ENCODE measurements at places on chromosomes 6 and 20. TPM values are rescaled to one million over a fixed set of nuclear protein-coding genes. Genes with fewer than 3 reads are reported as not detected.

DNA sequence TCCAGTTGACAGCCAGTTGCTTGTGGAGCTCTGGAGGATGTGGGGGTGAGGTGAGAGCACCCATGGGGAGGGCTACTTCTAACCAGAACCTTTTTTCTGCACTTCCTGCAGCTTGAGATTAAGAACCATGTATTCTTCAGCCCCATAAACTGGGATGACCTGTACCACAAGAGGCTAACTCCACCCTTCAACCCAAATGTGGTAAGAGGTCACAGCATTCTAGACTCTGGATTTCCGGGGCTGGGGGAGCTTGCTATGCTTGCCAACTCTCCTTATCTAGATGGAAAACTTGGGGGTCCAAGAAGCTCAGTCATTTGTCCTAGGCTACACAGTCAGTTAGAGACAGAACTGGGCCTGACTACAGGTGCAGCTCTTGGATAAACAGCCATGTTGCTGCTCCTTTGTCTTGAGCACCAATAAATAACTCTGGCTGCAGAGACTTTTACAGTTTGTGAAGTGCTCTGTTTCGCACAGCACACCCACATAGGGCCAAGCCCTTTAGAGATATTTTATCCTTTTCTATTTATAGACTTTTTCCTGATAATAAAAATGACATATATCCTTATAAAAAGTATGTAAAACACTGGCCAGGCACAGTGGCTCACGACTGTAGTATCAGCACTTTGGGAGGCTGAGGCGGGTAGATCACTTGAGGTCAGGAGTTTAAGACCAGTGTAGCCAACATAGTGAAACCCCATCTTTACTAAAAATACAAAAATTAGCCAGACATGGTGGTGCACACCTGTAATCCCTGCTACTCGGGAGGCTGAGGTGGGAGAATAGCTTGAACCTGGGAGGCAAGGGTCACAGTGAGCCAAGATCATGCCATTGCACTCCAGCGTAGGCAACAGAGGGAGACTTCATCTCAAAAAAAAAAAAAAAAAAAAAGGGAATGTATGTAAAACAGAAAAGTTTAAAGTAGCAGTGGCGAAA is 10.6 kb upstream of the IFT52 start:
- no peaks in the 10 kb centered on the region for H3K36me3 ChIP-seq
- no peak overlapping the region for H3K4me3 ChIP-seq
- H3K27me3 ChIP-seq: peaks cover 6% of the 10 kb centered on the region
- no peak for DNase-seq
- no peak overlapping the region for H3K27ac ChIP-seq

DNA sequence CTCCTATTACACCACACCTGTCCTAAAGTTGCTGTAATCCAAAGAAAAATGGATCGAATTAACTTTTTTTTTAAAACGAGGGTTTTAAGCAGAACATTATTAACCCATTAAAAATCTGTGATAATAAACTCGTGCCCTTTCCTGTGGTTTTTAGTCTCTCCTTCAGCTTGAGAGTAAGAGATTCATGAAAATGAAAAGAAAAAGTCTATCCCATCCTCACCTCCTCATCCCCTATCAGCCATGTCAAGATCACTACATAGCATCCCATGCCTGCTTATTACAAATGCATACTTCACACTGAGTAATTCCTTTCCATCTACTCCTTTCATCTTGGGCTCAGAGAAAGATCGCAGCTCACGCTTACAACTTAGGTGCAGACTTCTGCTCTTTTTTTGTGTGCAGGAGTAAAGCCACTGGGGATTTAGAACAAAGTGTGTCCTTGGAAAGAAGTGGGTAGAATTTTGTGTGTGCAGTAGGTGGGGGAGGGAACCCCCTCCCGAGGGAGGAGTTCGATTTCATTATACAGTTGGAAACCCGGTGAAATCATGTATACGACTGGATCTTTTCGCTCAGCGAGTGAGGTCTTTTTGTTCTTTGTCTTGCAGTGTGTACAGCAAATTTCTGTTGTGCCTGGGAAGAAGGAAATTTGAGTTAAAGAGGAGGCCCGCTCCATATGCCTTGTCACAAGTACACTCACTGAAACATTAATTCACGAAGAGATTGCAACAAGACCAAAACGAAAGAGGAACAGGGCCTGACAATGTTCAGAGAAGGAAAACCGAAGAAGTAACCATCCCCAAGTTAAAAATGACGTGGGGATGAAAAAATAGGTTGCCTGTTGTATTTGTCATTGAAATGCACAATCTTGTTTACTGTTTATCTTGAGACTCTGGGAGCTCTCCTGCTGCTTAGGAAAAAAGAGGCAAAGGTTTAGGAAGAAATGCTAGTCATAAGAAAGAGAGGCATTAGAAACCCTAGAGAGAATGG is 146.5 kb upstream of the ZNF217 start:
- peaks cover 72% of the 10 kb centered on the region for H3K4me1 ChIP-seq
- H3K4me3 ChIP-seq: peak overlapping the region; percentile 82
- no peaks in the 10 kb centered on the region for H3K27me3 ChIP-seq
- peak overlapping the region; percentile 93 for H3K27ac ChIP-seq

DNA sequence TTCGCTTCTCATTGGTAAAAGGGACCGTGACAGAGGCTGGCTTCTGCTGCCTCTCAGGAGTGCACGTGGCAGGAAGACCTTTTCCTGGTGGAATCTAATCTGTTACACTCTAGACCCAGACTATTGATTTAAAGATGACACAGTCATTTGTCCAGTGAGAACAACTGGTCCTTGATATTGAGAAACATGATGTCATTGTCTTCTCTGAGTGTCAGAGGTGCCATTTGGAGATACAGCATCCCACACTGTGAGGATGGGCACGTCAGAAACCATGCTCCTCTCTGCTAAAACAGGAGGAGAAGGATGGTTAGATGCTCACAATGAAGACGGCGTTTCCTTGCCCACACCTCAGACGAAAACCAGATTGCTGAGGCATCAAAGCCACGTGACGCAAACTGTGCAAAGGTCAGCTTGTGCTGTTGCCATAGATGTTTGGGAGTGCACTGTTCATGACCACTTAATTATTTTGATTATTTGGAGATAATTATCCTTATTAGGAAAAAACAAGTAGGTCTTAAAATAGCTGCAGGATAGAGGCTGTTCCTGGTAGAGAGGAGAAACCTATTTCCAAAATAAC is 169.0 kb downstream of the SMOC2 start:
- H3K4me3 ChIP-seq: no peak overlapping the region
- no peaks in the 10 kb centered on the region for H3K27me3 ChIP-seq
- H3K4me1 ChIP-seq: no peaks in the 10 kb centered on the region
- H3K36me3 ChIP-seq: no peaks in the 10 kb centered on the region
- H3K27ac ChIP-seq: no peak overlapping the region
- no peak for DNase-seq

GRCh38 chr6:90087106-90087833 is 193.0 kb downstream of the GJA10 start:
- H3K27me3 ChIP-seq: no peaks in the 10 kb centered on the region
- peaks cover 60% of the 10 kb centered on the region for H3K4me1 ChIP-seq
- H3K36me3 ChIP-seq: peaks cover 36% of the 10 kb centered on the region
- H3K4me3 ChIP-seq: no peak overlapping the region
- H3K27ac ChIP-seq: peak overlapping the region; percentile 7

DNA sequence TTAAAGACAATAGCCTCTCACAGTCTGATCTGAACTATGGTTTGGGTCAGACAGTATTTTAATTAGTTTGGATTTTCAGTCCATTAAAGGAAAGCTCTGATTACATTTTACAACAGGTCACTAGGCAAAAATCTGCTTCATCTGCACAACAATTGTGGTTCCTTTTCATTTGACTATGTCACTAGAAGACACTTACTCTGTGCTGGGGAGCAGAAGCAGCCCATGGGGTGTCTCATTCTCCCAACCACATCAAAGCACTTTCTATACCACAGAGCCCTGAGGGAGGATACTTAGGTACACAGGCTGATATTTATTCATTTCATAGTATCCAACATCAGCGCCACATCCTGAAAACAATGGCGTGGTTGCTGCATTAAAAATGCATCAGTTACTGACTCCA is 36.6 kb upstream of the HDAC2 start:
- H3K4me3 ChIP-seq: no peak overlapping the region
- peaks cover 3% of the 10 kb centered on the region for H3K36me3 ChIP-seq
- H3K27ac ChIP-seq: no peak overlapping the region
- H3K4me1 ChIP-seq: peaks cover 21% of the 10 kb centered on the region

- H3K27ac ChIP-seq: no peak overlapping the region
- no peak overlapping the region for H3K4me3 ChIP-seq
- H3K4me1 ChIP-seq: no peaks in the 10 kb centered on the region
- H3K27me3 ChIP-seq: peaks cover 18% of the 10 kb centered on the region
- H3K36me3 ChIP-seq: no peaks in the 10 kb centered on the region
These were observed 98.7 kb upstream of the LRFN2 start for GRCh38 chr6:40685862-40686261.

DNA sequence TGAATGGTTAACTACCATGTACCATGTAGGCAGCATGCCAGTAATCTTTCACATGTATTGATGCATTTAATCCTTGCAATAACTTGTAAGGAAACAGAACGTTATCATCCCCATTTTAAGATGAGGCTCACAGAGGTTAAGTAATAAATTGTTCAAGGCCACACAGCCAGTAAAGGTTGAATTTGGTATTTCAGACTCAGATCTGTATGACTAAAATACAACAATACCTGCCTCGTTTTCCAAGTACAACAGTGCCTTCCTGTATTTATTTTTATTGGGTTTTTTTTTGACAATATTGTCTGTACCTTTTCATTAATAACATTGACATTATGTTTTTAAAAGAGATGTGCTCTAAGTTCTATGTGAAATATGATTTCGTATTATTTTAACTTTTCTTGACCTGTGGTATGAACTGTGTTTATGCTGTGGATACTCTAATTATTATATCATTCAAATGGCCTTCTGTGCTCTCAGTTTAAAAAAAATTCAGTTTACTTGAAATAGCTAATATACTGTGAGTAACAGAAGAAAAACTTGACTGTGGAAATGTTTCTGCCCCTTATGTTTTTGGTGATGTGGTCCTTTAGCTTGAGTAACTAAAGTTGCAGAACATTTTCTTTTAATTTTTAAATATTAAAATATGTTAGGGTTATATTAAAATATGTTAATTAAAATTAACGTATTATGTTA is 39.7 kb downstream of the XRN2 start:
- no peak for DNase-seq
- H3K4me3 ChIP-seq: no peak overlapping the region
- no peaks in the 10 kb centered on the region for H3K27me3 ChIP-seq

GRCh38 chr6:170435766-170436165 is 117.3 kb downstream of the PSMB1 start:
- no peaks in the 10 kb centered on the region for H3K4me1 ChIP-seq
- H3K36me3 ChIP-seq: peaks cover 1% of the 10 kb centered on the region
- no peak overlapping the region for H3K27ac ChIP-seq
- peaks cover 3% of the 10 kb centered on the region for H3K27me3 ChIP-seq

GRCh38 chr6:56746767-56747504 is 104.2 kb upstream of the DST start:
- H3K27me3 ChIP-seq: peaks cover 6% of the 10 kb centered on the region
- H3K4me3 ChIP-seq: no peak overlapping the region
- peaks cover 10% of the 10 kb centered on the region for H3K4me1 ChIP-seq
- no peak for DNase-seq

- H3K27ac ChIP-seq: no peak overlapping the region
- H3K4me3 ChIP-seq: no peak overlapping the region
- H3K27me3 ChIP-seq: no peaks in the 10 kb centered on the region
- H3K36me3 ChIP-seq: no peaks in the 10 kb centered on the region
These were observed 5.6 kb upstream of the BPIFA2 start for GRCh38 chr20:33162313-33162712.

DNA sequence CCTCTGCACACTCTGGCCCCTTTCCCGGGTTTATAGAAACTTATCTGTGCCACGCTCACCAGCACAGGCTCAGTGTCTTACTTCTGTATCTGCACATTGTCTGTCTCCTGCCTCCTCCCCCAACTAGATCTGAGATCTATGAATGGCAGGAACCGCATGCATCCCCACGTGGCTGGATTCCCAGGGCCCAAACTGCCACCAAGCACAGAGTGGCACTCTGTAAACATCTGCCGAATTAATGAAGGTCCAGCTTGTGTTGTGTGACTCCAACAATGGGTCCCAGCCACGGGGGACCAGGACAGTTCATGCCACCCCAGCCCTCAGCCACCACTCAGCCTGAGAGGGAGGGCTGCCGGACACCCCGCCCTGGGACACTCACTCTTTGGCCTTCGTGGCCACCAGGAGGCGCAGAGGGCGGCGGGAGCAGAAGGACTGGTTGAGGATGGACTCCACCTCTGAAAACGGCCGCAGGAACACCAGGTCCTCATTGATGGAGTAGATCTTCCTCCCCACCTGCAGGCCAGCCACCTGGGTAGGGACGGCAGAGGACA is 171.1 kb downstream of the PREX1 start:
- DNase-seq: no peak
- H3K27ac ChIP-seq: peak overlapping the region; percentile 61
- peaks cover 50% of the 10 kb centered on the region for H3K36me3 ChIP-seq
- H3K27me3 ChIP-seq: no peaks in the 10 kb centered on the region
- no peak overlapping the region for H3K4me3 ChIP-seq

- H3K36me3 ChIP-seq: peaks cover 93% of the 10 kb centered on the region
- H3K27ac ChIP-seq: peak overlapping the region; percentile 94
- peak overlapping the region; percentile 97 for H3K4me3 ChIP-seq
- no peaks in the 10 kb centered on the region for H3K27me3 ChIP-seq
These were observed 5.0 kb downstream of the BCL2L1 start for GRCh38 chr20:31717478-31718201.

DNA sequence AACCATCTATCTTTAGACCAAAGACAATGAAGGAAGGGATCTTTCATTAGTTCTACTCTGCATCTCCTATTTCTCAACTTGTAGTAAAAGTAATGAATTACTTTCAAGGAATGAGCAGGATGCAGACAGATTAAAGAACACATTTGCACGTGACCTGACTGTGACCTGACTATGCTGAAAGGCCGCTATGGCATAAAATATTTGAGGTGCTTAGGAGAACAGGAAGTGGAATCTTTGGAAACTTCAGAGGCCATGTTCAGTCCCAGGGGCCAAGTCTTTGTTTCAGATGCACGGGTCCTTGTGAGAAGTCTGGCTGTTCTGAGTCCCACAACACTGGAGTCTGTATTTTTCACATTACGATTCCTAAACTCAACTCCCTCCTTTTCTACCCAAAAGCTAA is 41.0 kb downstream of the NINL start:
- H3K4me3 ChIP-seq: no peak overlapping the region
- no peaks in the 10 kb centered on the region for H3K4me1 ChIP-seq
- no peak for DNase-seq
- H3K36me3 ChIP-seq: no peaks in the 10 kb centered on the region

DNA sequence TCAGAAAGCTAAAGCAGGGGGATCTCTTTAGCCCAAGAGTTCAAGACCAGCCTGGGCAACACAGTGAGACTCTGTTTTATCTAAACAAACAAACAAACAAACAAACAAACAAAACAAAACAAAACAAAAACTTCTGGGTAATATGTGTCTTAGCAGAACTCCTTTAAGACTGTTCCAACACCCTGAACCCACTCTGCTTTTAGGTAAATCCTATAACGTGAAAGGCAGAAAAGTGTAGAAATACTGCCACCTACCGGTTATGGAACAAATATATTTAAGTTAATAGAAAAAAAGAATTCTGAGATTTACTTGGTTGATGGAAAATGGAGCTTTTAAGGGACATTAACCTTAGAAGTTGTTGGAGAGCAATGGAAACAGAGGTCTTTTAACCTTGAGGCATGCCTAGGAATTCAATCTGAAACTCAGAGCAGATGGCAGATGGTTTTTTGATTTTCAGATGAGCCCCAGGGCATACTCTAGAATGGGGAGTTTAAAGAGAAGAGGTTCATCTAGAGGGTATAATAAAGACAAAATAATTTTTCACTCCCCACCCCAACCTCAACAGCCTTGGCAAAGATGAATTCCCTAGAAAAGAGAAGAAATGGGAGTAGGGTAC is 38.5 kb downstream of the SOD2 start:
- no peak for DNase-seq
- no peak overlapping the region for H3K4me3 ChIP-seq

The GCNT2 gene
- 3.0 TPM for total RNA-seq

The TGM3 gene
- not detected for total RNA-seq

Data from activated T-helper 1 cell treated with anti-CD3 and anti-CD28 coated beads, Interleukin-12 subunit alpha, Interleukin-12 subunit beta, Interleukin-2, Interleukin-4 antibody, amounts not matched to agents 30 ng/mL and 10 ng/mL and 1 ng/mL, durations not matched to agents 14 hours and 24 hours and 36 hours (primary cell).